ENCODE measurements at places on chromosomes 4 and X.

- DNase-seq: no peak
Observed at GRCh38 chr4:3497523-3498389, 34.5 kb downstream of the LRPAP1 start.

- DNase-seq: no peak
Observed at GRCh38 chr4:16926214-16926613, 27.8 kb upstream of the LDB2 start.

DNA sequence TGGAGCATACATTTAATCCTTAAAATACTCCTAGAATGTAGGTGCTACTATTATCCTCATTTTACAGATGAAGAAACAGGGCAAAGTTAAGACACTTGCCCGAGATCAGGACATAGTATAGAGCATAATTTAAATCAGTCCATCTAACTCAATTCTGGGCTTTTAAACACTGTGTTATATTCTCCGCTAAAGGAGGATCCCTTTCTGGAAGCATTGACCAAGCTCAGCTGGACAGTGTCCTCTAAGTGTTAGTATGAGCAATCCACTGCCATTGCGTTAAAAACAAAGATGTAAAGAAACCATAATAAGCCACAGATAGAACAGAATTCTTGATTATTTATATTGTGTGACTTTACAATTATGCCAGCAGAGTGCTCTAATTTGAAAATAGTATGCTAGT, 207.0 kb downstream of the ARHGAP24 start:
- DNase-seq: no peak

DNA sequence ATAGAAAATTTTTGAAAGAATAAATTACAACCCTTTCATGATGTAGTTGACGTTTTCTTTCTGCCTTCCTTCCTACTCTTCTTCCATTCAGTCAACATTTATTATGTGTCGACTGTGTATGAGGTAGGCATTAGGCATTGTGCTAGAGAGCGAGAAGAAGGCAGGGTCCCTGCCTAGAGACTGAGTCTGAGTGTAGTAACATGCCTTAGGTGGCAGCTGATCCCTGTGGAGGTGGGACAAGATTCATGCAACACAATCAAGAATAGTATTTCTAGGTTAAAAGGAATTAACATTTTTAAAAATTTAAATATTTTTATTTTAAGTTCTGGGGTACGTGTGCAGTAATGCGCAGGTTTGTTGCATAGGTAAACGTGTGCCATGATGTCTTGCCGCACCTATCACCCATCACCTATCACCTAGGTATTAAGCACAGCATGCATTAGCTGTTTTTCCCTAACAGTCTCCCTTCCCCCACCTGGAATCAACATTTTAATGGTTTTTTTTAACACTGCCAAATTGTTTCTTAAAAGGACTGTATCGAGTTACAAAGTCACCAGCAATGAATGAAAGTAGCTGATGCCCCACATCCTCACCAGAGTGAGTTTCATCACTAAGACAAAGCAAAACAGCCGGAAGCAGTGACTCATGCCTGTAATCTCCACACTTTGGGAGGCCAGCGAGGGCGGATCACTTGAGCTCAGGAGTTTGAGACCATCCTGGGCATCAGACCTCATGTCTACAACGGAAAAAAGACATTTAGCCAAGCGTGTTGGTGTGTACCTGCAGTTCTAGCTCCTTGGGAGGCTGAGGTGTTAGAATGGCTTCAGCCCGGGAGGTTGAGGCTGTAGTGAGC, 84.0 kb downstream of the WWC2 start:
- DNase-seq: peak; percentile 90

GRCh38 chr4:148881860-148882643, 439.8 kb upstream of the NR3C2 start:
- DNase-seq: no peak

DNA sequence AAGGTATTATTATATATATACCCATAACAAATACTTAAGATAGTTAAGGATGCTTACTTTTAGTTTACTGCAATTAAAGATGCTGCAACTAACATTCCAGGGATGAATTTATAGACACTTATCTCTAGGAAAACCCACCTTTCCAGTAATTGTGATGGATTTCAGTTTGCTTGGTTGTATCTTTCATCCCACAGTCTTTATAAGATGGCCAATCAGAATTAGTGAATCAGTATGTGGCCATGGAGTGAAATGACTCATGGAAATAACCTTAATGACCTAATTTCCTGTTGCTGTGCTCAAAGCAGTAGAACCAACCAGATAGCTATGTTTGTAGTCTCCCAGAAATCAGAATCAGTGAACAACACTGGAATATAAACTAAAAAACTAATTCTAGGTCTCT, 26.4 kb downstream of the MOSPD2 start:
- peak; percentile 36 for DNase-seq

DNA sequence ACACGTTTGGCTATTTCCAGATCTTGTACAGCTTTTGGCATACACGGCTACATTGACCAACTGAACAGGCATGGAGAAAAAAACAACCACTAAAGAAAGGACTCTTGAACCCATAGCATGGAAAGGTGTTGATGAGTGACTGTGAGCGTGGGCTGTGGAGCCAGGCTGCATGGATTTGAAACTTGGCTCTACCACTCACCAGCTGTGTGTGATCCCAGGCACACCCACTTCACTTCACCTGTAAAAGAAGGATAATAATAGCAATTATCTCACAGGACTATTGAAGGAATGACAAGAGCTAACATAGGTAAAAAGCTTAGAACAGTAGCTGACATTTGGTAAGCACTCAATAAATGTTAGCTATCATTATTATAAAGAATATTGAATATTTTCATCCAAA, 301.7 kb upstream of the CPEB2 start:
- no peak for DNase-seq

DNA sequence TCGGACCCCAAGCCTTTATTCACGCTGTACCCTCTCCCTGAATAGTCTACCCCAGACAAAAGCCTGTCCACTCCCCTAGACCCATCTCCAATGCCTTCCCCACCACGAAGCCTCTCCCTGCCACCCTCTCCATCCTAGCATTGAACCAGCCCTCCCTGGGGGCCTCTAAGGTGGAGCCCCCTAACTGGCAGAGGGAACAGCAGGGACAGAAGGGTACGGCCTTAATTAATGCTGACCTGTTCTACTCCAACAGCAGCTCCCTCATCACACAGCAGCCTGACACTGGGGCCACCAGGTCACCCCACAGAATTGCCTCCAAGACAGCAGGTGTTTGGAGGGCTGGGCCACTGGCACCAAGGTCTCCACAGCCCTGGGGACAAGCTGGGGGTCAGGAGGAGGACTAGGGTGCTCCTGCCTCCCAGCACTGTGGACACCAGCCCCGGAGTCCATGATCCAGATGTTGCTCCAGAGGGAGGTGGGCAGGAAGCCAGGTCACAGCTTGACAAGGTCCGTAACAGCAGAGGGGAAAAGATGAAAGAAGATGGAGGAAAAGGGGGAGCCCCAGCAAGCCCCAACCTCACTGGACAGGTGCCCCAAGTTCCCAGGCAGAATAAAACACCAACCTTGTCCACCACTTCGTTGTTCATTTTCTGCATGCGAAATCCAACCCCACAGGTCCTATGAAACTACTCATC, 3.7 kb downstream of the CRMP1 start:
- DNase-seq: no peak

GRCh38 chr4:183828125-183828524, 77.0 kb upstream of the STOX2 start:
- DNase-seq: no peak

DNA sequence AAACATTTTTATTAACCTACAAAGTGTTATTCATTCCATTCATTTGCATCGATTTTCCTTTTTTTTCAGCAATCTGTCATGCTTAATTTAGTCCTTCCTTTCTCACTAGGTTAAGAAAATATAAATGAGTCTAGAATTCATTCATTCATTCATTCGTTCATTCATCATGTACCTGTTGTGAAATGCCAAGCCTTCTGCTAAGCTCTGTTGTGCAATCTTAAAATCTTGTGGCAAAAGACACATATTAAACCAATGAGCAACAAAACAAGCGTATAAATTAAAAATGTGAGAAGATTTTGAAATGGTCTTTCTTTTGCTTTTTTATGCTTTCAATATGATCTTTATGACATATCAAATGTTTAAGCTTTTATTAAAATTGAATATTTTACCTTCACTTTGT, 88.6 kb upstream of the MAD2L1 start:
- DNase-seq: no peak

GRCh38 chrX:41332005-41332404, 2.0 kb upstream of the DDX3X start:
- peak; percentile 57 for DNase-seq

- DNase-seq: no peak
Observed at GRCh38 chrX:133640161-133641015, 225.1 kb upstream of the GPC4 start.
